ENCODE measurements at places on chromosomes 2 and 18. TPM values are rescaled to one million over a fixed set of nuclear protein-coding genes. Genes with fewer than 3 reads are reported as not detected.

KCNG2 gene
- not detected for total RNA-seq

SPHKAP gene
- not detected for total RNA-seq

ACTG2 gene
- total RNA-seq, result not detected

INO80B gene
- total RNA-seq, result 47.5 TPM

CASP10 gene
- total RNA-seq, result 2.0 TPM

TBR1 gene
- 0.03 TPM for total RNA-seq

NLRC4 gene
- 0.08 TPM for total RNA-seq

FOXD4L1 gene
- 0.24 TPM for total RNA-seq

GREB1 gene
- 1.7 TPM for total RNA-seq

FRZB gene
- total RNA-seq, result 0.07 TPM

ACADL gene
- total RNA-seq, result 0.07 TPM

DPP10 gene
- not detected for total RNA-seq

MOGAT1 gene
- not detected for total RNA-seq

GALNT14 gene
- total RNA-seq, result 41.6 TPM

SERPINB11 gene
- 0.17 TPM for total RNA-seq

LINC00305 gene
- total RNA-seq, result not detected

CIDEA gene
- not detected for total RNA-seq

UBXN2A gene
- 18.6 TPM for total RNA-seq

PRSS56 gene
- total RNA-seq, result 0.11 TPM

DYNAP gene
- not detected for total RNA-seq

STON1 gene
- 0.38 TPM for total RNA-seq

POTEJ gene
- not detected for total RNA-seq

POMC gene
- not detected for total RNA-seq

TWSG1 gene
- 19.9 TPM for total RNA-seq

VIT gene
- total RNA-seq, result not detected

GRB14 gene
- total RNA-seq, result 6.2 TPM

SEMA4F gene
- 12.2 TPM for total RNA-seq

Data from A549 treated with GW870086 at 1 μM for 4 hours (cell line).